ENCODE measurements at places on chromosomes 4 and X.

- DNase-seq: no peak
Measured at GRCh38 chr4:181418496-181418895, 824.7 kb upstream of the TENM3 start.

- DNase-seq: peak; percentile 59
Measured at GRCh38 chrX:154051201-154051810, 31.6 kb upstream of the IRAK1 start.

DNA sequence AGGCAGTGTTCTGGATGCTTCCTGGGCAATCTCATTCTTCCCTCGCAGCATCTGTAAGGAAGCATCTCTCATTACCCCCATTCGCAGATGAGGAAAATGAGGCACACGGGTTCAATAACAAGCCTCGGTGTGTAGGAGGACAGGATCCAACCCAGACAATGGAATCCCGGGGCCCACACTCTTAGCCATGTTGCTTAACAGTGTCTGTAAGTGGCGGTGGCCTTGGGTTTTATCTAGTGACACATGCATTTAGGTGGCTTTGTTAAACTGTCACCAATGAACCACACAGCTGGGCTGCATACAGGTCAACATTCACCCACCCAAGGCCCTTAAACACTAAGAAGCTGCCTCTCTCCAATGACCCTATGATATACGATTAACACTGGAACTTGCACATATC is 22.6 kb downstream of the RELL1 start:
- DNase-seq: no peak

DNA sequence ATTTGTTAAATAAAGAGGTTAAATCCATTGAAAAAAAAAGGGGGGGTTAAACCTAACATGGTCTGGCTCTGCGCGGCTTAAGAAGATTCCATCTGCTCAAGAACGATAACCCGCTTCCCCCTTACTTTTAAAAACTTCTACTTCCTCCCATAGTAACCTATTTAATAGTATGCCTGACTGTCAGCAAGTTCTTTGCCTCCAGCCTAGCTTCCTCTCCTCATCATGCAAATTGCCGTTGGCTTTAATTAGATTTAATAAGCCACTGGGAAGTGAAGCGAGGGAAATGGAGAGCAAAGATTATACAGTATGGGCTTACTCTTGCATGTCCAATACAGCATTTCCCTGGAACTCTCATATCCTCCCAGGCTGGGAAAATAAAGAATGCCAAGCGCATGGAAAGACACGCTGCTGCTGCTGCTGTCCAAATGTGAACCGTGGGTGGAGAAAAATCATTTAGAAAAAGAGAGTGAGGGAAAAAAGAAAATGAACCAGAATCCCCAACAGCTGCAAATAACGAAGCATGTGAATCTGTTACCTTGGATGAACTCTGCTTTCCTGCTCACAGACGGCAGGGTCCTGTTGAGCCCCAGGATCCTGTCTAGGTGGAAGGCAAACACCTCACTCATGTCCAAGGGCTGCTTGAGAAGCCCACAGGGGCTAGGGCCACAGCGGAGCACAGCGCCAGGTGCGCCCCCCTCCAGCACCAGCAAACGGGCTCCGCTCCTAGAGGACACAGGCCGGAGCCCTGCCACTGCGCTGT is 2.7 kb downstream of the GASK1B start:
- DNase-seq: no peak

- DNase-seq: no peak
Measured at GRCh38 chr4:5710961-5711478, at the start of gene EVC. EVC (plus strand) TSS chr4:5711201; CDS start chr4:5711381, 180 bp downstream.

- no peak for DNase-seq
Measured at GRCh38 chrX:129262912-129263311, 260.4 kb downstream of the SMARCA1 start.

- no peak for DNase-seq
Measured at GRCh38 chr4:100062921-100063320, 112.8 kb upstream of the H2AZ1 start.

DNA sequence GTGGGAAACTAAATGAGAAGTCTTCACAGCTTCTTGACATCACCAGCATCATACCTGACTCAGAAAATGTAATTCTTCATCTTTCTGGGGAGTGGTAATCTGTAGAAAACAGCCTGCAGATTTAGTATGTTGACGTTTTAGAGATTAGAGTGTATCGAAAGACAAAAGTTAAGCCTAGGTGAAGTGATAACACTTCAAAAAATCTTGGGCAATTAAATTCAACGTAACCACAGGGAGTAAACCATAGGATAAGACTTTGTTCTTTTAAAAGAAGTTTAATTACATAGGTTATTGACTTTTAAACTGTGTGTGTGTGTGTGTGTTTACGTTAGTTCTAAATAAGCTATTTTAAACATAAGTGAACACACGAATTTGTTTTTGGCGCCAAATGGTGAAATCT is 1.8 kb upstream of the CXCL5 start:
- no peak for DNase-seq

DNA sequence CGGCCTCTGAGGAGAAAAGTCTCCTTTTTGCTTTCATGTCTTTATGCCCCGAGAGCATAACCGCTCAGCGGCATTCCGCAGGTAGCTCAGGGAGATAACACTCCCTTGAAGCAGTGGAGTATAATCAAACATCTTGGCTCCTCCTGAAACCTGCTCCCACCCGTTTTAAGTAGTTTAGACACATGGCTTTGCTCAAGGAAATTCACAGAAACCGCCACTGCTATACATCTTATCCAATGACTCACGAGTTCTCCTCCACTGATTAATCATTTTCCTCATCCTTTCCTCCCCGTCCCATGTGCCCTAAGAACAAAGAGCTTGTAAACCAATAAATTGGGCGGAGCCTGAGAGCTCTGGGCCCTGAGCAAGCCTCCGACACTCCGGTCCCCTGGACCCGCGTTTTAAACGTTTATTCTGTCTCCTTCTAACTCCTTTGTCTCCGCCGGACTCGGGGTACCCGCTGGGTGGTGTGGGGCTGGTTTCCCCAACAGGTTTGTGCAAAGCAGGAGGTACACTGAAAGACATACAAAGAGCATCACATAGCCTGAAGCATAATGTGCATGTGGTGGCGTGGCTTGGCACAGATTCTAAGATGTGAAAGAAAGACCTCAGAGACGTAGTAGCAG is 401.2 kb downstream of the TLL1 start:
- DNase-seq: no peak

DNA sequence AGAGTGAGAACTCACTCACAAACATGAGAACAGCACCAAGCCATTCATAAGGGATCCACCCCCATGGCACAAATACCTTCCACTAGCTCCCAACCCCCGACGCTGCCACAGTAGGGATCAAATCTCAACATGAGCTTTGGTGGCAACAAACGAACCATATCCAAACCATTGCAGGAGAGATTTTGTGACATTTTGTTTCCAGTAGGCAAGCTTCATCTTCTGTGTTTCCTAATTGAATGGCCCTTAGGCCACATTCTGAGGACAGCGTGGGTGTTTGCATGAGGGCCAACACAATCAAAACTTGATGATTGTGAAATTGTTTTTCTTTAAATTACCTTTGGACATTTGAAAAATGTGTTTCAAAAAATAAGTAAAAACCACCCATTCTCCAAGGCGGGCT is 102.6 kb upstream of the LNX1 start:
- no peak for DNase-seq

GRCh38 chr4:185754961-185755360 is 57.0 kb downstream of the SORBS2 start:
- no peak for DNase-seq

DNA sequence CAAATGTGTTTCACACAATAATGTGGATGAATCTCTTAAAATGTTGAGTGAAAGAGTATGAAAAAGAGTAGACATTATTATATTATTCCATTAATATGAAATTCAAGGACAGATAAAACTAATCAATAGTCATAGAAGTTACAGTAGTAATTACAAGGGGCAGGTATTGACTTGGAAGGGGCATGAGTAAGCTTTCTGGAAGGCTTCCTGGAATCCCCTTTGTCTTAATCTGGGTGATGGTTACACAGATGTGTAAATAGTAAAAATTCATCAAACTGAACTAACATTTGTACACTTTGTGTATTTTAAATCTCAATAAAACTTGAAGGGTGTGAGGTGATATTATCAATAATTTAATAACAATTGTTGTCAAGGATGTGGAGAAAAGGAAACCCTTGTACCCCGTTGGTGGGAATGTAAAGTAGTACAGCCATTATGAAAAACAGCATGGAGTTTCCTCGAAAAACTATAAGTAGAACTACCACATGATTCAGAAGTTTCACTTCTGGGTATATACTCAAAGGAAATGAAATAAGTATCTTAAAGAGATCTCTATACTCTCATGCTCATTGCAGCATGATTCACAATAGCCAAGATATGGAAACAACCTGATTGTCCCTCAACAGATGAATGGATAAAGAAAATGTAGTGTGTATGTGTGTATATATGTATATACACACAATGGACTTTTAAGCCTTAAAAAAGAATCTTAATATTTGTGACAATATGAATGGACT is 96.9 kb upstream of the MID1IP1 start:
- no peak for DNase-seq

- DNase-seq: no peak
Measured at GRCh38 chrX:84064164-84064563, 123.8 kb downstream of the RPS6KA6 start.

DNA sequence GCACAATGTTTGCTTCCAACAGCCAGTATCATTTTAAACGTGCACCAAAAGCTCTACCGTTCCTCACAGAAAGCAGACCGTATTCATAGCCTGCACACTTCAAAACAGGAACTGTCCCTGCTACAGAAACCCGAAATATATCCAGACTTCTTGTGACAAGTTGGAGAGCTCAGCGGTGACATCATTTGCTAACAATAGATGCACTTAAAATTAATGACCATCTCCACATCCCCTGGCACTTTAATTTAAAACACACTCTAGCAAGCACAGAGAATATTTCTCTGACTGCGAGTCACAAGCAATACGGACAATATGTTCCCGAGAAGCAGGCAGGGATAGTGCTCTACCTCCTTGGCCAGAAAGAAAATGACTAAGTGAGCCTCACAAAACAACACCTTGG is 2.5 kb downstream of the NYX start:
- DNase-seq: no peak

DNA sequence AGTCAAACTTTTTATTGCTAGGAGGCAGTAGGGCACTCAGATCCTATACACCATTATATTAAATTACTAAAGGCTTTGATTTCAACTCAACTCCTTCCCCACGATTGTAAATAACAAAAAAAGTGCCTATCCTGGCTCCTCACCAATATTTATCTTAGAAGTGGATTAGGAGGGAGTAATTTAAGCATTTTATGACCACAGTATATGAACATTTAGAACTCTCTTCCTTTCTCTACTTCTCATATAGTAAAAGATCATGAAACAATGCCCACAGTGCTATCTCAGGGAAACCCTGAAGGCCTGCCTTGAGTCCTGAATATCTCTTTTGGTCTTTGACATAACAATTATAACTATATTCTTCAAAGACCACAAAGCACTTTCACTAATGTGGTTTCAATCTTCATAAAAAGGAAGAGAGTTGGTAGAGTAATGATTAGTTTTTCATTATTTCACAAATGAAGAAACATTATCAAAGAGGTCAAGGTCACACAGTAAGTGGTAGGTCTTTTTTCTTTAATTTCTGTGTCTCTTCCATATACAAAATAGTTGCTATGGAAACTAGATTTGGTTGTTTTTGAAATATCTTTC is 29.1 kb upstream of the ADH1C start:
- DNase-seq: no peak

DNA sequence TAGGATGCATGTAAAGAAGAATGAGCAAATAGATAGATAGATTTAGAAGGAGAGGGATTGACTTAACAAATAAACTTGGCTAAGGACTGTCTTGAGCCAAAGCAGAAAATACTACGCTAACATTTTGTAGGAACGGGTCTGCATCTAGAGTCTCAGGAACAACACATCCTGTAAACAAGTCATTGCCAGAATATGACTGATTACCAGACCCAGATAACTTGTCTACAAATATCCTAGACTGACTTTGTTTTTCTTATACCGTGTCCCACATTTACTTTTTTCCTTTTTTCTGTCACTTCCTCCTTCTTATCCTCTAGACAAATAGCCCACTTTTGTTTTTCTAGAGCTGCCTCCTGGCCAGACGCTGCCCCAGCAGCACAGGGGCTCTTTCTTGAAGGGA is 393.6 kb downstream of the PDGFC start:
- DNase-seq: no peak

DNA sequence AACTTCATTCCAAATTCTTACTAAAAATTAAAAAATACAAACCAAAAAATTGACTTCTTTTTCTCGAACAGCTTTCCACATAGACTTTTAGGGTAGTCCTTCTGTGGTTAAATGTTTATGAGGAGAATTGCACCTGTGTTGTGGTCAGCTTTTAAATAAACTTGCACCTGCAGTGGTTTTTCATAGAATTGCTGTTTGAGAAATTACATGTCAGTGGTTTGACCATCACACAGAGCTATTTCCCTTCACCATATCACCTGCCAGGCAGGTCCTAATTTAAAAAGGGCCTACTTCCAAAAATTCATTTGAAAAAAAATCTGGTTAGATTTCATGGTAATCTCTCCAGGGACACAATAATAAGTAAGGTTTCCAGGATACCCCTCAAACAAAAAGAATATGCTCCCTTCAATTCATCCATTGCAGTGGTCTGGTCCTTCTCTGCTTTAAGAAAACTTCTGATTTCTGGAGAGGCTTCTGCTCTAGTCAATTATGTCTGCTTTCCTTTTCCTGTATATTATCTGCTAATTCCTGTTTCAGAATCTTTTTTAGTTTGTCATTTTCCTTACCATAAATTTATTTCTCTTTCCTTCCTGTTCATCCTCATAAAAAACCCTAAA is 9.8 kb upstream of the UTP3 start:
- no peak for DNase-seq

DNA sequence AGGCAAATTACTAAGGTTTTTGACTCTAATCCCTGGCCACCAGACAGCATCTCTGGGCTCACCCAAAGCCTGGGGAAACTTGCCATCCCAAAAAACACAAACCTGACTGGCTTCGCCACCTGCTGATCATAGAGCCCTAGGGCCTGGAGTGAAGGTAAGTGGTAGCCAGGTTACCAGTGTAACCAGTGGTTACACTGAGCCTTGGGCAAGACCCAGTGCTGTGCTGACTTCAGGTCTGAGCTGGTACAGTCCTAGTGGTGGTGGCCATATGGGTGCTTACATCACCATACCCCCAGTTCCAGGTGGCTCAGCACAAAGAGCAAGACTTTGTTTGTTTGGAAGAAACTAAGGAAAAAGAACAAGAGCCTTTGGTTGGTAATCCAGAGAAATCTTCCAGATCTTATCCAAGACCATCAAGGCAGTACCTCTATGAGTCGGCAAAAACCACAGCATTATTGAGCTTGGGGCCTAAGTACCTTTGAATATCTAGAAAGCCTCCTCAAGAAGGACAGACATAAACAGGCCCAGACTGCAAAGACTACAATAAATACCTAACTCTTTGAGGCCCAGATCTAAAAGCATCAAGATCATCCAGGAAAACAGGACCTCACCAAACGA is 13.7 kb downstream of the MED14 start:
- DNase-seq: no peak

Data from GM12892 (cell line).